ENCODE measurements at places on chromosomes 2 and 18.

DNA sequence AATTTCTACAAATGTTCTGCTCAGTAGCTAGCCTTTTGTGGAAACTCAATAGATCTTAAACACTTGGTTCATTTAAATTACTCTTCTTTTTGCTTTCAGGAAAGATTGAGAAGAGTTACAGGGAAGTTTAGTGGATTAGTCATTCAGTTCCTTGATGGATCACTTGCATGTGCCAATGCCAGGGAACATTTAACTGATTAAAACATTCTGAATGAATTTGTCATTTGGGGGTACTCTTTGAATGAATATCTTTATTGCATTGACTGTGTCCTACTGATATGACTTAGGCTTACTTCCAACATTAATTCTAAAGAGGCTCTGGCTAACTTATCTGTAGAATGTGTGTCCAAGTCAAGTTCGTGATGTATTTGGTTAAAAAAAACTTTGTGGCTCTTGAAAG, 199.8 kb downstream of the PLCL1 start:
- peak; percentile 8 for DNase-seq

DNA sequence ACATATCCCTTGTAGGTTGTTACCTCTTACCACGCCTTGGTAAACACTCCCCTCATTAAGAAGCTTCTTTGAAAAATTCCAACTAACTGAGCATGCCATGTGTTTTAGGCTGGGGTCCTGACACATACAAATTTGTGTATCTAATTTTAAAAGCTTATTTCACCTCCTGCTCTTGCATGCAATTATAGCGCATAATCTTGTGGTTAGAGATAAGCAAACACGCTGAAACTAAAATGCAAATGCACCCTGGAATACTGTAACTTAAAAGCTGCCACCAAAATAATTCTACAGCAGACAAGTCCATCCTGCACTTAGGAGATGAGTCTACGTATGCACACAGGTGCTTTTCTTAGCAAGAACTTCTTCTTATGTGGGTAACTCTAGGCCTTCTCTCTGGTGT, 990.2 kb downstream of the TSN start:
- DNase-seq = no peak

DNA sequence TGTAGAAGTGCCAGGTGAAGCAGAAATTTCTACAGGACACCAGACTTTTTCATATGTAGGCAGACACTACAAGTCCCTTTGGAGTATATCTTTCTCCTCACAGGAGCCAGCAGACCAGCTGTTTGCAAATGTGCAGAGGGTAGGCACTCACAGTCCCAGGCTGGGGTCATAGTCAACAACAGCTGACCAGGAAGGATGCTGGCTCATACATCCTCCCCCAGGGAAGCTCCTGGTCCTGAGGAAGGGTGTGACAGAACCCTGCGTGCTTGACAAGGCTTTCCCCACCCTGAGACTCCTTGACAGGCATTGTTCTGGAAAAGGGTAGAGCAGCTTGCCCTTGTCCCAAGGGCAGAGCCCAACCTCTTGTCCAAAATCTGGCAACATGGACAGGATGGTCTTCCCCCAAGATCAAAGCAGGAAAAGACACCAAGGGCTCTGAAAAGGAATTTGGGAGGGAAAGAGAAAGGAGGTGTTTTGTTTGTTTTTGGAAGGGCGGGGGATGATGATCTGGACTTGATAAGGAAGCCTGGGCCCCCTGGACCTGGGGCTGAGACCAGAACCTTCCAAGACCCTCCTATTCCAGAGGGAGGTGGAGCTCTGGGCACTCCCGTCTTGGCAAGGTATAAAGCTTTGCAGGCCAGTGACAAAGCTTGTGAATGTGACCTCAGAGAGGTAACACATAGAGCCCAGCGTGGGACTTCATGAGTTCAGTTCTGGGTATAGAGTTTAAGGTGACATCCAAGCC, 87.1 kb downstream of the GFPT1 start:
- no peak for DNase-seq

GRCh38 chr2:186426153-186427016, 59.7 kb upstream of the ZC3H15 start:
- DNase-seq = no peak

DNA sequence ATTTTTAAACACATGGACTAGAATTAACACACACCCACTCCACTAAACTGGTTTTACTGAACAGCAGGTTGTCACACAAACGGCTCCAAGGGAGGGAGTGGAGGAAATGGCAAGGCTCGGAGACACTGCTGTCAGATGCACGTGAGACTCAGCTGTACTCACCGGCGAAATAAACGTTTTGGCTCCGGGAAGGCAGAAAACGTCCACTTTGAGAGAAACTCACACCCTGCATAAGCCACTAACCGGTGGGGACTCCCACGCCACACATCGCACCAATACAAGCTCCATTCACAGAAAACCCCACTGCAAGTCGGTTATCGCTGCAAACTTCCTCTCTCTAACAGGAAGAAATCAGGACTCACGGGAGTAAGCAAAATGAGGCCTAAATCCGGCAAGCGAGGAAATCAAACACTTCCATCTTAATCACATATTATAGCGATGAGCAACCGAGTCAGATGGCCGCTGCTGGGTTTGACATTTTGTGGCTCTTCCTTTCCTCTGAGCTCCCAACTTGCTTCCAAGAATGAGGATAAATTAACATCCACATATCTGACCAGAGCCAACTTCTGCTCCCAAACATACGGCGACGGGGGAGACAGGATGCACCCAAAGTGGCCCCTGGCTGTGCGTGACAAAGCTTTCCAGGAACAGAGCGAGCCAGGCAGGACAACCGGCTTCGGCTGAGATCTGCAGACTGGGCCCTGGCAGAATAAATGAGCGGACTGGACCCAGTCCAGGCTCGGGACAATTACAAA, 63.5 kb downstream of the HDAC4 start:
- DNase-seq = no peak

GRCh38 chr2:15797231-15797938, 143.0 kb upstream of the MYCN start:
- no peak for DNase-seq

DNA sequence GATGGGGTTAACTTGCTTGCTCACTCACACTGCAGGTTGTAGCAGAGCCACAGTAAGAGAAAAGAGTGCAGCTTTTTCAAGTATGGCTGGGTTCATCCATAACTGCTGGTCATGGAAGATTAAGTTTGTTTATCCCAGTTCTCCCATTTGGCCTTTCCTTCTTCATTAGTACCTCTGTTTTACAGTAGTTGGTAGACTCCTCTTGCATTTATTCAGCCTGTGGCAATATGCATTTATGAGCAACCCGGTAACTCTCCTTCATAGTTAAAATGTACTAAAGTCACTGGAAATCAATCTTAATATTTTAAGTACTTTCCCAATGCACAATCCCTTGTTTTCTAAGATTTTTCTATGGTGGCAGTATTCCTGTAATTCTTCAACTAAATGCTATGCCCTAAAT, 14.0 kb downstream of the FTCDNL1 start:
- no peak for DNase-seq

DNA sequence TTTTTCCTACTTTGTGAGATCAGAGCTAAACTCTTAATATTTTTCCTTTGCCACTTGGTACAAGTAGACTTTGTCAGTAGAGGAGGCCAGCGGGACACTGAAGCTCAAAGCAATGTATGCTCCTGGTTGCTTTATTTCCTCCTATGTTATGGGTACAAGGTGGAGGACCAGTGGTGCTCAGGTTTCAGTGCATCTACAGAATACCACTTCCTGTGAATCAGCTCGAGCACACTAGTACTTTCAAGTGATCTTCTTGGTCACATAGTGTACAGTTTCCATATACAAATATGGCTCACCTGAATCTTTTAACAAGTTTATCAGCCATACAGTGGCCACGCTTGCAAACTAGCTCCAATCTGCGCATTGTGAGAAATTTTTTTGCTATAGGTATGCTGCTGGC, 1674.8 kb upstream of the TMEFF2 start:
- DNase-seq = no peak

DNA sequence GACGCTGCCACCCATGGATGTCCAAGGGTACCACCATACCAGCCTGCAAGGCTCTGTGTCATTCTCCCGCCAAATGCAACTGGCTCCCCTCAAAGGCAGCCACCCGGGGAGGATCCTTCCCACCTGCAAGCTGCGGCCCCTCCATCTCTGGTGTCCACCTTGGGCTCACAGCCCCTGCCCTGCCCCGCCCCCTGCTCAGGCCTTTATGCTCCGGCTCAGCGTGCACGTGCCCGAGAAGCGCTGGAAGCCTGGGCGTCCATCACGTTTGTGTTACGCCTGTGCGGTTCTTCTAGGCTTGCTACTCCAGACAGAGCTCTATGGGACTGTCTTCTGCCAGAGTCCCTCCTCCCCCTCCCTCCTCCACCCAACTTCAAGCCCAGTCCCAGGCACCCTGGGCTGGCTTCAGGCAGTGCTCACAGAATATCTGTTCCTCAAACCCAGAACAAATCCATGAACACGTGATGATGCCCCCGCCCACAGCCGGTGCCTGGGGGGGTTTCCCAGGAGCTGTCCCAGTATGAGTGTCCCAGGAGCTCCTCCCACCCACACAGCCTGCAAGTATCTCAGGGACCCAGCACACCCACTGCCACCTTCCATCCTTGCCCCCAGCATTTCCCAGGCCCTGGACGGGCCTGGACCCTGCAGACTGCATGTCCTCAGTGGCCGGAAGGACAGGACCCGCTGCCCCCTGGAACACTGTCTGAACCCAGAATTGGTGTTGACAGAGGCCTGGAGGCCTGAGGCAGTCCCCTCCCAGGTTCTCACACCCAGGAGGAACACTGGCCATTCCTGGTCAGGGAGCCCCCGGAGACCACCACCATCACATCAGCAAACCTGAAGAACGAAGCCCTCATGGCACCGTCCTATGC, 30.3 kb downstream of the KIF1A start:
- no peak for DNase-seq

DNA sequence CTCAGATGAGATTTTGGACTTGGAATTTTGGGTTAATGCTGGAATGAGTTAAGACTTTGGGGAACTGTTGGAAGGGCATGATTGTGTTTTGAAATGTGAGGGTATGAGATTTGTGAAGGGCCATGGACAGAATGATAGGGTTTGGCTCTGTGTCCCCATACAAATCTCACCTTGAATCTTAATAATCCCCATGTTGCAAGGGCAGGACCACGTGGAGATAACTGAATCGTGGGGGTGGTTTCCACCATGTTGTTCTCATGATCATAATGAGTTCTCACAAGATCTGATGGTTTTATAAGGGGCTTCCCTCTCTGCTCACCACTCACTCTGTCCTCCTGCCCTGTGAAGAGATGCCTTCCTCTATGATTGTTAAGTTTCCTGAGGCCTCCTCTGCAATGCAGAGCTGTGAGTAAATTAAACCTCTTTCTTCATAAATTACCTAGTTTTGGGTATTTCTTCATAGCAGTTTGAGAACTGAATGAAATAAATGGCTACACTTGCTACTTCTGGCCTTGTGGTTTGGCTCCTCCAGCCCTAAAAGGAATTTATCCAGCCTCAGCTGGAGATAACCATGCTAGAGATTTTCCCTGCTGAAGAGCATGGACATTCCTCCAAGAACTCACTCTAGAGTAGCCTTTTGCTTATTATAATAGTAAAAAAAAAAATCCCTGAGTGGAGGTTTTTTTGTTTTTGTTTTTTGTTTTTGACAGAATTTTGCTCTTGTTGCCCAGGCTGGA, 144.3 kb upstream of the TFPI start:
- no peak for DNase-seq

DNA sequence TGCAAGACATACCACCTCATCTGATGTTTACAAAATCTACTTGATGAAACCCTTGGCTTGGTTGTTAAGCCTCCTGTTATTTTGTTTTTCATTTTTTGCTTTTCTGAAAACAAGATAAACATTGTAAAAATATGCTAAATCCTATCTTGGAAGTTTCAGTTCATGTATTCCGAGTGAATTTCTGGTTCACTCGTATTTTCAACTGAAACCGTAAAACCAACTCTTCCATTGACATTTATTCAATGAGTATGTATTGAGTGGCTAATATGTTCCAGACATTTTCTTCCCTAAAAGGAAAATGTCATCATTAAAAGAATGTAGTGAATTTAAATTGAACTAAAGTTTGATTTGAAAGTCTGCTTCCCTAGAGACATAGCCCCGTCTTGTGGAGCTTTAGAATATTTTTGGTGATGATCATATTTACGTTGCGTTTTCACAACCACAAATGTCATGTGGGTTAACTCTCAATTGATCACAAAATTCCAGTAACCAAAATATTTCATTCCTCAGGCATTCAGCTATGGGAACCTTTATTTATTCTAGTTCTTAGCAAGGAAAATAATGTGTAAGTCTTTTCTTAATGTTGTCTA, 204.2 kb downstream of the MBD2 start:
- DNase-seq = no peak

DNA sequence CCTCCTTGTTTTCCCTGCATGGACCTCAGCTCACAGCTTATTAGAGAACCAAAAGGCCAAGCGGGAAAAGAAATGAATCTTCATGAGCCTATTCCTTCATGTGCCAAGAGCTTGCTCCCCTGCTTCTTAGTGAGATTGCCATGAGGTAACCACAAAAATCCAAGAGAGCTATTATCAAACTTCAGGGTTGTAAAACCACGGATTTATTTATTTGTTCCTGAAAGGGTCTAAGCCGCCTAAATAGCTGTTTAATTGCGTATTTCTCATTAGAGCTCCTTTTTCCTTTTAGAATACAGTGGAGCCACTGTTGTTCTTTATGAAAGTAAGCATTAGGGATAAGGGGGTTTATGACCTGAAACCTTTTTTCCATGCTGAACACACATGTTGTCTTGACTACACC, 58.0 kb downstream of the SRD5A2 start:
- no peak for DNase-seq

- DNase-seq = peak; percentile 27
Observed at GRCh38 chr2:233413559-233414272, 59.4 kb downstream of the DGKD start.

DNA sequence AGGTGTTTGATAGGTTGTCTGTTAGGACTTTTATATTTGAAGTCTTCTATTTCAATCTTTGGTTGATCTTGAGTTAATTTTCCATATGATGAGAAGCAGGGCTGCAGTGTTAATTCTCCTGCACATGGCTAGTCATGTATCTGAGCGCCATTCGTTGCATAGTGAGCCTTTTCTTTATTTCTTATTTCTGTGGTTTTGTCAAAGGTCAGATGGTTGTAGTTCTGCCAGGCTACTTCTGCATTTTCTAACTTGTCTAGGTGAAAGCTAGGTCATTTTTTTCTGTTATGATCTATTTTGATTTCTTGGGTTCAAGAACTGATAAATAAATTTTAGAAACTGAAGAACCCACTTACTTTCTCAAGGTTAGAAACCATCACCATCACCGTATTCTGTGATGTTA, 56.7 kb downstream of the CCDC74A start:
- no peak for DNase-seq

DNA sequence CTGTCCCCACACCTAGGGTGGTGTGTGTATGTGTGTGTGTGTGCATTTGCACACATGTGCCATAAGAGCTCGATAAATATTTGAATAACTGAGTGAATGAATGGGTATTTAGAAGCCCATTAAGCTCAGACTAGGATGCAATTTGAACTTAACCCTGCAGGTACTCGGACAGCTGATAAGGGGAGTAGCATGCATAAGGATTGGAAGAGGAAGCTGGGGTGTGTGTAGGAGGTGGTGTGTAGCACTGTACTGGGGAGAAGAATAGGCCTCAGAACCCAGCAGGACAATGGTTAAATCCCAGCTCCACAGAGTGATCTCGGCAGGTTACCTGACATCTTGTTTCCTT, 1.8 kb upstream of the KCNF1 start:
- no peak for DNase-seq

- no peak for DNase-seq
Observed at GRCh38 chr18:23239885-23240608, 104.8 kb downstream of the CABLES1 start.
